Glomerular endothelial cell (primary cell): ENCODE measurements at places on chromosomes 5 and 9.

DNA sequence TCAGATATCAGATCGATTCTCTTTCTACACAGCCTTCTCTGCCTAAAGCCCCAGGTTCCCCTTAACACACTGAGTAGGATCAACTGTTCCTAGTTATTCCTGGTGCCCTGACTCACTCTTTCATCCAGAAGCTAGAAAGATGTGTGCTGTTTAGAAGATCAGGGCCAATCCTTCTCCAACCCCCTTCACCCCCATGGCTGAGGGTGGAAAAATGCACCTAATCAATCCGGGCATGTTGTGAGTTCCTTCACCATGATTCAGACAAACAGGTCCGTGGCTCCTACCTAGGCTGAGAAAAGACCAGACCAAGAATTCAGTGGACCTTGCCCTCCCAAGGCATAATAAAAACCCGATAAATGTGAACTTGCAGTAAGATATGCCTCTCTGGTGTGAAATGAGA lies 85.4 kb upstream of the EQTN start:
- DNase-seq = no peak

GRCh38 chr9:118533101-118533500 lies 828.9 kb downstream of the TLR4 start:
- no peak for DNase-seq

- DNase-seq = no peak
These were observed 3.7 kb downstream of the ADAMTSL2 start for GRCh38 chr9:133538176-133538575.

DNA sequence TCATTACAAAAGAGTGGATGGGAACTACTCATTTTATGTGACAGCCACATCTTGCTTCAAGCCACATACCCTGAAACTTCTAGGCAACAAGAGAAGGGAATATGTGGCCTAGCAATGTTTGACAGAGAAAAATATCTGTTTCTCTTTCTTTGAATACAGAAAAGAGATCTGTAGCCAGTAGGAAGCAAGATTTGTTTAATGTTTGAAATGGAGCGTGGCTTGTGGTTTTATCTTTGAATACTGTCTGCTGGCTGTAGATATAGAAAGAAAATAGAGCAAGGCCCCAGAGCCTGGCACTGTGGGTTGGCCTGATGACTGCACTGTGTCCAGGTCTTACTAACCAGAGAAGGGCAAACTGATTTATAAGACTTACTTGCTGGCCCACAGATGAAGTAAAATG lies 133.8 kb downstream of the ARHGEF28 start:
- no peak for DNase-seq

- no peak for DNase-seq
These were observed 2.7 kb upstream of the ANXA2R start for GRCh38 chr5:43042626-43043399.

DNA sequence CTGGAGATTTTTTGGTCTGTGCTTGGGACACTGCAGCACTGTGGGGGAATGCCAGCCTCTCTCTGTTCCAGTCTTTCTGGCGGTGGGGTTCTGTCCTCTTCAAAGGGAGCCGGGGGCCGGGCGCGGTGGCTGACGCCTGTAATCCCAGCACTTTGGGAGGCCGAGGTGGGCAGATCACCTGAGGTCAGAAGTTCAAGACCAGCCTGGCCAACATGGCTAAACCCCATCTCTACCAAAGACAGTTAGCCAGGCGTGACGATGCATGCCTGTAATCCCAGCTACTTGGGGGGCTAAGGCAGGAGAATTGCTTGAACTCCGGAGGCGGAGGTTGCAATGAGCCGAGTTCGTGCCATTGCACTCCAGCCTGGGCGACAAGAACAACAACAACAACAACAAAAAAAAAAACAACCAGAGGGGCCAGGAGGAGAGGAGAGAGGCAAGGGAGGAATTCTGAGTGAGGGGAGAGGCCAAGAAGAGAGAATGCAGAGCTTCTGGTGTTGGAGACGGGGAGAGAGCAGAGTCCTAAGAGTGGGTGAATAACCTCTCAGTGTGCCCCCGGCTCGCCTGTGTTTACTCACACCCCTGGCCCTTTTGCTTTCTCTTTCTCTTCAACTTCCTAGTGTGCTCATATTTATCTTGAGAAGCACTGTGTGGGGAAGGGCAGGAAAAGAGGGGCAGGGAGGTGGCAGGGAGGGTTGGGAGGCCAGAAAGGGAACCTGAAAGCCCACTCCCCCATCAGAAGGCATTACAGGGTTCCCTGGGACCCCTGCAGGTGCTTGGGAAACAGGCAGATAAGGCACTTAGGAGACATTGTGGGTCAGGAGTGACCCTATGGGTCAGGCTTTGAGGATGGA lies 3.2 kb upstream of the SET start:
- no peak for DNase-seq

- no peak for DNase-seq
These were observed 5.7 kb upstream of the SEC16A start for GRCh38 chr9:136488247-136489214.

- no peak for DNase-seq
These were observed 82.4 kb downstream of the FREM1 start for GRCh38 chr9:14827805-14828204.

- no peak for DNase-seq
These were observed 110.8 kb downstream of the LHFPL2 start for GRCh38 chr5:78537821-78538220.

DNA sequence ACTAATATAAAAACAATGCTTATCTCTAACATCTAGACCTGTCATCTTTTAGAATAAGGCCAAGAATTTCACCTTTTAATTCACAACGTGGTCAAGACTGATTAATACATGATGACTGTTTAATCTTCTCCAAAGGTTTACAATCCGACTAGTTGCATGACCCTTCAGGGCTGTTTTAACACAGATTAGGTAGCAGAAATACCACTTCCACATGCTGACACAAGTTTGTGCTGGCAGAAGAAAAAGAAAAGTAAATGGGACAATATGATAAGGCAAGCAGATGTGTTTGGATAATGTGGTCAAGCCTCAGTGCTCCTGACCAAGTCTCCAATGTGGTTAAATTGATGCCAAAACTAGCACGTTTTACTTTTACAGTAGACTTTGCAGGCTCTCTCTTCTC lies 31.1 kb downstream of the SEMA6A start:
- DNase-seq = no peak

DNA sequence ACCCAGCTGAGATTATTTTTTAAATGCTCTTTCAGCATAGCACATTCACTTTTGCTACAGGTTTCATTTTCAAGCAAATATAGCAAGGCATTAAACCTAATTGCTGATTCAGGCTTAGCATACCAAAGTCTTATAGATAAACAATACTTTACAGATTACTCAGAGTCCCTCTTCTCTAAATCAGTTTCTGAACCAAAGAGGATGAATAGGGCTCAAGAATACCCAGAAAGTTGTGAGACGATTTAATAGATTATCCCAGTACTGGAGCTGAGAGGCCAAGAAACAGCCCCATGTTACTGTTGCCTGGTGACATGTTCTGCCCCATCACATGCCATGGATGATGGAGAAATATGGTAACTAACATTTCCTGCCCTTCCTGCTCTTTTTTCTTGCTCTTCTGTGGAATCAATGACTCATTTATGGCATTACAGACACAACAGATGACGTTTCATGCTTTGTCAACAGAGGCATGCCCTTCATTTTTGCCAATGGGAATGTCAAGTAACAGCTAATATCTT lies 18.1 kb upstream of the SSBP2 start:
- DNase-seq = no peak

- DNase-seq = no peak
These were observed 31.6 kb downstream of the RGMB start for GRCh38 chr5:98805070-98805469.

GRCh38 chr5:173831196-173831914 lies 56.8 kb upstream of the CPEB4 start:
- no peak for DNase-seq
